Osteocyte (in vitro differentiated cells): ENCODE measurements at places on chromosomes 16 and 17. TPM values are rescaled to one million over a fixed set of nuclear protein-coding genes. Genes with fewer than 3 reads are reported as not detected.
A peak's percentile ranks its signal among the peaks of the same experiment; 100 is the strongest.

GRCh38 chr16:67053767-67054334 is 24.9 kb downstream of the CBFB start:
- no peak for DNase-seq

DNA sequence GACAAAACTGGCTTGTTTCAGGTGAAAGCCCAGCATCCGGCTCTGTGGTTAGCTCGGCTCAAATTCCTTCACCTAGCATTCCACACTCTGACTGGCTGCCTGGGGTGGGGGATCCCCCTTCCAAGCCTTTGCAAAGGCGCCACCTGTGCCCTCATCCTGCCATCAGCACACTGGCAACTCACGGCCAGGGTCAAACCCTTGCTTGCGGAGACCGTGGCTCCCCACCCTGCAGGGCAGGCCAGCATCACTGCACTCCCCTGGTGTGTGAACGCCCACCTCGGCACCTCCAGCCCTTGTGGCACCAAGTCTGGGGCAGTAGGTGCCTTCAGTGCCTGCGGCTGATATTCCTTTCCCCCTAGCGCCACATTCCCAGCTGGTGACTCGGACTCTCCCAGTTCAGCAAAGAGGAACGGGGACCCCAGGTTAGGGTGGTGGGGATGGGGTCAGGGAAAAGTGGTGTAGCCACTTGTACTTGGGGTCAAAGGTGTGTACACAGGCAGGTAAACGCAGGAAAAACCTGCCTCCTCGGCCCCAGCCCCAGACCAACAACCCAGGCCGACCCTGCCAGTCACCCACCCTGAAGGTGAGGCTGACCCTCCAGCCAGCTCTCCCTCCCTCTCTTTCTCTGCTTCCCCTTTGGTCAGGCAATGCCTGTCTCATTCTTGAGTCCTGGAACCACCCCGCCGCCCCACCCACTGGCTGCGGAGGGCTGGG is 1.1 kb downstream of the FLII start:
- DNase-seq, result no peak

DNA sequence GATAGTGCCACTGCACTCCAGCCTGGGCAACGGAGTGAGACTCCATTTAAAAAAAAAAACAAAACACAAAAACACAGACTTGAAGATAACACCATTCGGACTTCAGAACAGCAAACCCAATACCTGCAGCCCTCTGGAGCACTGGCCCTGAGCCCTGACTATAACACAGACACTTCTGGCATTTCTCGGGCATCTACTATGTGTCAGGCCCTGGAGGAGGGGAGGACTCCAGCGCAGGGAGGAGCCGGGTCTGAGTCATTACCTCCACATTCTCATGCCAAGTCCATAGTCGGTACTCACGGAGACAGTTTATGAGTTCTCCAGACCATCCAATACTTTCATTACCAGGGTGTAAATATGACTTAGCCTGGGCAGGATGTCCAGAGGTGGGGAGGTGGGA is 48.8 kb downstream of the PITPNM3 start:
- no peak for DNase-seq

DNA sequence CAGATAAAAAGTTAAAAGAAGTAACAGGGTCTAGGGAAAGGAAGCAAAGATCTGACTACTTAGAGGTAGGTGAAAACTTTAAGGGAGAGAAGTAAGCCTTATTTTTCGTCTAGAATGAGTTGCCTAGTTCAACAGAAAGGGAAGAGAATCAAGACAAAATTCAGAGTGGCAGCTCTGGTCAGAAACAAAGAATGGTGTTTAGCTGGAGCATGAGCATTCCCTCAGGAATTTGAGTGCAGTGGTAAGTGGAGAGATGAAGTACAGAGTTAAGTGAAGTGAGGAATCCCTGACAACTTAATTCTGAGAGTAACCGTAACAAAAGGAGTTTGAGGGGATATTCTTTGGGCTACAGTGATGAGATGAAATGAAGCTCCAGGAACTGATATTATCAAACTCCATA is 11.5 kb downstream of the SMG6 start:
- DNase-seq, result no peak

- peak; percentile 91 for DNase-seq
Measured at GRCh38 chr17:74987909-74988711, 678 bp downstream of the CDR2L start.

DNA sequence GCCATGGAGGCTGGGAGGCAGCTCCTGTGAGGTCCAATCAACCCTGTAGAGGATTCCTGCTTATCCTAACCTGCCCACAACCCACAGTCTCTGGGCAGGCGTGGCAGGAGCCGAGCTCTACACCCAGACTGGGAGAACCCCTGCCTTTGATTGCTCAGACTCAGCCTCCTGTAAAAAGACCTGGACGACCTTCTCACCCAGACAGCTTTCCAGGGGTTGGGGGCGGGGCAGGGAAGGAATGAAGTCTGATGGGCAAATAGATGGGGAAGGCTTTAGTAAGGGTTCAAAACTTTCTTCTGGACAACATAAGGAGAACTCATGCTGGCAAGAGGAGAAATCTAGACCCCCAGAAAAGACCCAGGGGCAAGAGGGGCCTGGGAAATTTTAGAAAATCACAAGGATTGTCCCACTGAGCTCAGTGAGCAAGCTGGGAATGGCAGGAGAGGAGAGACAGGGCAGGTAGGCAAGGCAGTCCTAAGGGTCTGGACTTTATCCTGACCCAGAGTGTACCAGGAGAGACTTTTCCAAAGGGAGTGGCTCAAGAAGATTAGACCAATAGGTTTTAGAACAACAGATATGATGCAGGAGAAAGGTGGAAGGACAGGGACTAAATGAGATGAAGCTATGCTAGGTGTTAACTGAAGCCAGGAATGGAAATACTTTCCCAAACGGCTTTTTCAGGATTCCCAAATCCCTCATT is 70.8 kb downstream of the TMEM132E start:
- DNase-seq, result no peak

DNA sequence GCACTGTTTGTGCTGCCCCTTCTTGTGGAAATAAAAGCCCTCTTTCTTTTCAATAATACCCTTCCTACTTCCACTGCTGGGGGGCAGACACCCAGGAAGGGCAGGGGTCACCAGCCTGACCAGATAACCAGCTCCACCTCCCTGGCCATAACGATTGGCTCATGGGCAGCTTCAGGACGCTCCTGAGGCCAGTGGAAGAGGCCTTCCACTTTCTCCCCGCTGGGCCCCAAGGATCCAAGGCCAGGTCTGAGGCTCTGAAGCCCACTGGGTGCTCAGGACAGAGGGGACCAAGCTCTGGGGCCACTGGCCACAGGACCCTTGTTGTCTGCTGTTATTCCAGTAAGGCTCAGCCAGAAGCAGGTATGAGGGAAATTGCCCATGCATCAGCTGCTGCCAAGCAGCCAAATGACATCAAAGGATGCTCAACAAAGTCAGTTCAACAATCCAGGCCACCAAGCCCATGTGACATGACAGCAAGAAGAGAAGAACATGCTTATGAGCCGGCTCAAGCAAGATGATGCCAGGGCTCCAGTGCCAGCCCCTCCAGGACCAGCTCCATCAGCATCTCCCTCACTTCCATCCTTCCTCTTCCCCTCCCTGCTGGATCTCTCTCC is 238.8 kb downstream of the ZNF423 start:
- peak; percentile 73 for DNase-seq

GRCh38 chr16:81151648-81152310 is 55.6 kb upstream of the GCSH start:
- DNase-seq, result no peak

GRCh38 chr16:73432850-73433730 is 385.2 kb upstream of the ZFHX3 start:
- DNase-seq, result no peak

DNA sequence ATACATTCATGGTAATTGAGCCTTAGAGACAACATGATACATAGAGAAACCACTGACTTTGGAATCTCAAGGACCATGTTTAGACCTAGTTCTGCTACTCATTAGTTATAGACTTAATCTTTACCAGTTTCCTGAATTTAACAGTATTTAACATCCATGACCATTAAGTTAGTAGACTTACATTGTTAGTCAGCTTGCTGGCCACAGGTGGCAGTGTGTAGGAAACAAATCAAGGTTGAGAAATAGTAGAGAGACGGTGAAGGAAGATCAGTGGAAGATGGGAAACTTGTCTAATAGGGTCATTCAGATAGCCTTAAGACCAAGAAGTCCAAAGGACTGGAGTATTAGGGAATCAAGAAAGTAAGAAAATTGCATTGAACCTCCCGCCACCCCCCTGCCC is 31.0 kb downstream of the OMG start:
- DNase-seq, result no peak

GRCh38 chr17:65433592-65433991 is 127.9 kb downstream of the AXIN2 start:
- no peak for DNase-seq

DNA sequence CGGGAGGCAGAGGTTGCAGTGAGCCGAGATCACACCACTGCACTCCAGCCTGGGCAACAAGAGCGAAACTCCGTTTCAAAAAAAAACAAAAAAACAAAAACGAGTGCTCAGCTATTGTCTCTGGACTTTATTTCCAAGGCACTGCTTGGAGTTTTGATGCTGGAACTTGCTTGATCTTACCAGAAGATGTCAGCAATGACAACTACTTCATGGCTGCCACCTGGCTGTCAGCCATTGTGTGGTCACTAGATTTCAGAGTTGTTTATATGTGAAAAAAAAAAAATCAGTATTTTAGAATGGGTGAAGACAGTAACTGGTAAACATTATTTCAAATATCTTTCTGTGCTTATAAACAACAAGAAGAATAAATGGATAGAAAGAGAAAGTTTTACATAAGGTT is 26.3 kb upstream of the OR4D1 start:
- DNase-seq, result no peak

GRCh38 chr16:85332175-85332574 is 219.9 kb upstream of the CIBAR2 start:
- DNase-seq, result no peak

DNA sequence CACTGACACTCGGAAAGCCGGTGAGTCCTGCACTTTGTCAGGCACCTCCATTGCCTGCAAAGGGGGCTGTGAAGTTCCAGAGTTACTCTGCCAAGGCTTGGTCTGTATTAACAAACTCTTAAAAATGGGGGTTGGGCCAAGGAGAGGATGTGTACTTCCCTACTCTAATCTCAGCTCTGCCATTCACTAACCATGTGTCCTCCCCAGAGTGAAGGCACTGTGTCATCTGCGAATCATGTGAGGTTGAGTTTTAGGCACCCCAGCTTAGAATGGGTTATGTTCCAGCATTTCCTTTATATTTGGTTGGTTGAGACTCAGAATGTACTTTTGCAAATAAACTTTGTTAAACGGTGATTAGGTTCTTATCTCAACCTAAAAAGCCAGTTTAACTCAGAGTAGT is 24.9 kb downstream of the ERCC4 start:
- no peak for DNase-seq

DNA sequence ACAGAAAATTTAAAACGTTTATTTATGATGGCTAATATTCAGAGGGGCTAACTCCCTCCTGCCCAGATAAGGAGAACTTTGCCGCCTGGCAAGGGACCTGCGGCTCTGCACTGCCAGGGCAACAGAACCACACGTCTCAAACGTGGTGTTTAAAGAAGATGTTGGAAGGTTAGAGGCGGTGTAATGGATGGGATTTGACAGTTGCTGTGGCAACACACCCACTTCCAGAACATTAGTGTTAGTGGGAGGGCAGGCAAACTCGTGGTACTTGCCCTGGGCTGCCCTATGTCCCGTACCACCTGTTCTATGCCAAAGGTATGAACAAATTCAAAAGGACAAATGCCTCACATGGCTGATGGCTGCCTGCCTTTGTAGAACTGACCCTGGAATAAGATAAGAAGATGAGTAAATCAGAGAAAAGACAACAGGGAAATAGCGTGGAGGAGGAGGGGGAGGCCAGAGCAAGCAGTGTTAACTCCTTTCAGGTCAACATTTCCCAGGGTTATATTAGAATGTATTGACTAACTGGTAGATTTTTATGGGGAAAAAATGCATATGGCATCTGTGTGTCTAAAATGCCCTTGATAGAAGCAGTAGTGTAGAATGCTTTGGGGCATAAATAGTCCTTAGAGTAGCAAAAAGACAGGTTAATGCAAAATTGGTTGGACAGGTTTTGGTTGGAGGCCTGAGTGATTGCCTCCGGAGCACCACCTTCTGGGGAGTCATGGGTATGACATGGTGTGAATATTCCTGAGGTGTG is 30.8 kb downstream of the HLF start:
- DNase-seq, result no peak

GRCh38 chr17:58331815-58332777 is 3.5 kb upstream of the TSPOAP1 start:
- no peak for DNase-seq

DNA sequence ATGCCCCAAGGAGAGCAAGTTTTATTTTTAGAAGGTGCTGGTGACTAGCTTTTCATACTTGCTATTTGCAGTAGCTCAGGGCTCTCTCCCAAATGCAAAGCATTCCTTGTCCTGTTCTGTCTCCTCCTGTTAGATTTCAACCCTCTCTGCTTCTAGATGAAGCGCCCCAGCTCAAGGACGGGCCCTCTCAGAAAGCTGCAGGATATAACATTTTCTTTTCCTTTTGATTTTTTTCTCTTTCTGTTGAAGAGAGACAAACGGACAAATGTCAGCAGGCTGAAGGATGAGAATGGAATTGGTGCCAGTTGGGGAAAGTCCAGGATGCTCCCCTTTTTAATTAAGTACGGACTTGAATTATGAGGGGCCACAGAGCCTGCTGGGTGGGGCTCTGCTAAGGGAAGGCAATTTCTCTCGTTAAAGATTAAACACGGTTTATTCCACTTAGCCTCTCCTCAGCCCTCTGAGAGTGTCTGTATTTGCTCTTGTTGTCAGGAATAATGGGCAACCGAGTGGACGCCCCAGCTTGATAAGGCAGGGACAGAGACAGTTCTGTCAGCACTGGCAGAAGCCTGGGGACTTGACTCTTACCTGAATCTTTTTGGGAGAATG is 6.2 kb upstream of the ETV4 start:
- no peak for DNase-seq

DNA sequence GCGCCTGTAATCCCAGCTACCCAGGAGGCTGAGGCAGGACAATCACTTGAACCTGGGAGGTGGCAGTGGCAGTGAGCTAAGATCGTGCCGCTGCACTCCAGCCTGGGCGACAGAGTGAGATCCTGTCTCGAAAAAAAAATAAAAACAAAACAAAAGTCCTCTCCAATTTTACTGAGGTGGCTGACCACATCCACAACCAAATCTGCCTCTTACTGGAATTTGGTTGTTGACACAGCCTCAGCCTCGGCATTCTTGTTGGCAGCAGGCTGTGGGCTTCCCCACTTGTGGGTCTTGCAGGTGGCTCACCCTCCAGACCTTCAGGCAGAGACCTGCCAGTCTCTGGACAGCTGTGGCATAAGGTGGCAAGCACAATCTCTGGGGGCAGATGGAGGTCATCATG is 15.6 kb downstream of the B4GALNT2 start:
- DNase-seq, result no peak

DNA sequence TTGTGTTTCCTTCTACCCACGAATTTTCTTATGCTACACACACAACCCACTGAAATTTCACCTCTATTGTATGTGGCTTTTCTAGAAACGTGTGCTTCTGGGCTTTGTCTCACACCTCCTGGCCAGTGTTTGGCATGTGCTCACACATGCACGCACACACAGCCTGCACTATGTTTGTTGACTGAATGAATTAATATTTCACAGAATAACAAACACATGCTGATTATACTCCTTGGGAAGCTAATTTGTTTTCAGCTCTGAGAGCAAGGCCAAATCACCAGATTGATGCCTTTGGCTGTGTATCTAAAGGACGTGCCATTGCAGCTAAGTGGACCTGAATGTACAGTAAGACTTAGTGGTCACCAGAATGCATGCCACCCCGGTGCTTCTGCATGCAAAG is 210.7 kb downstream of the WWOX start:
- DNase-seq, result no peak

COPZ2 gene
- total RNA-seq, result 49.4 and 53.4 TPM in 2 replicates

CCL14 gene
- total RNA-seq, result not detected in 2 replicates

PABPN1L gene
- not detected in 2 replicates for total RNA-seq

MARF1 gene
- 79.7 and 83.0 TPM in 2 replicates for total RNA-seq

C16orf92 gene
- total RNA-seq, result not detected in 2 replicates

C17orf113 gene
- 1.3 and 1.6 TPM in 2 replicates for total RNA-seq

UNC45B gene
- not detected in 2 replicates for total RNA-seq

TBC1D3G gene
- not detected in 2 replicates for total RNA-seq

HP gene
- total RNA-seq, result not detected in 2 replicates
